Activated T-cell treated with anti-CD3 and anti-CD28 coated beads for 4 hours (primary cell): ENCODE measurements at places on chromosomes 12 and 14.

DNA sequence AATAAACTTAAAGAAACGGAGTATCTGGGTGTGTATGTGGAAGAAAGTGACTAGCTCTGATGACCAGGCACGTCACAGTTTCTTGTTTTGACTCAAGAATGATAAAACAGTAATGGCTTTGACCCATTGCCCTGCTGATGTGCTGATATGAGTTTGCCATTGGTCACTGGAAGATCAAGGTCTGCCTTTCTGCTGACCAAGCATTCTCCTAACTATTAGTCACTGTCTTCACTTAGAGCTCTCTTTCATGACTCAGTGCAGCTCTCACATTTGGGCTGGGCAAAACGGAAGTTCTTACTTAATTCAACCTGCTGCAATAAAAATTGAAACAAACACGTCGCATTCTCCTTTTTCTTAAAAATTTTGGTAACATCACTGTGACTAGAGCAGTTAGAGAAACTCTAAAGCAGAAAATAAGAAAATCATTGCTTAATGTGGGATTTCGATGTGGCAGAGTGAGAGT, 366.7 kb downstream of the BTG1 start:
- DNase-seq: peak; percentile 30

DNA sequence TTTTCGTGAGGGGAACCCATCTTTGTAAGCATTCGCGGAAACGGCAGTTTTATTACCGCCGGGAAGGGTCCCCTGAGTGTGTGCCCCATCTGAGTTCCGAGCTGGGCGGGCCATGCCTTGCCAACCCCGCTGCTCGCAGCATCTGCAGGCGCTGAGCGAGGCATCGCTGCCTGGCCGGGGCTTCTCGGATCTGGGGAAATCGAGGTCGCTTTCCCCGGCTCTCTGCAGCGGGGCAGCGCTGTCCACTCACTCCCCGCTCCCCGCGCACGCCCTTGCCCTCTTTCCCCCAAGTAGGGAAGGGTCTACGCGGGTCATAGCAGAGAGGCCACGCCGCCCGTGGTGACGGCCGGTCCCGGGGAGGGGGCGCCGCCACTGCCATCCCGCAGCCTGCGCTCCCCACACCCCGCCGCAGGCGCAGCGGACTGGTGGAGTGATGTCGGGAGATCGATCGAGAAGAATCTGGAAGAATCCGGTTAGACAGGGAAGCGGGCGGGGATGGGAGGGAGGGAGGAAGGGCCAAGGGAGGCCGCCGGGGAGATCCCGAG, 507 bp upstream of the FKBP4 start:
- DNase-seq: no peak

GRCh38 chr12:90399357-90399756, 555.6 kb downstream of the CCER1 start:
- DNase-seq: no peak

DNA sequence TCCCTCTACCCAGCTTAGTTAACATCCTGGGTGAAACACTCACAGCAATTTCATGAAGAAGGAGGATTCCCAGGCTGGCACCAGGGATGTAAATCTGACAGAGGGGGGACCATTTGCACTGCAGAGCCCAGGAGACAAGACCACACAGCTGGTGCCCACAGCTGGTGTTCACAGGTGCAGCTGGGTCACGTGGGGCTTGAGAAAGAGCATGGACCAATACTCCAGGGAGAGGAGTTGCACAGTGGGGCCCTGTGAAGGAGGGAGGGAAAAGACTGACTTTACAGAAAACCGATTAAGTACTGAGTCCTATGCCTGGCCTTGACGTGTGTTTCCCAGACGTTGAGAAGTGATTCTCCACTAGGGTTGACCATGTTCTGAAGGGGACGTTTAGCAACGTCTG, 1316.7 kb upstream of the TMEM132C start:
- DNase-seq: no peak

DNA sequence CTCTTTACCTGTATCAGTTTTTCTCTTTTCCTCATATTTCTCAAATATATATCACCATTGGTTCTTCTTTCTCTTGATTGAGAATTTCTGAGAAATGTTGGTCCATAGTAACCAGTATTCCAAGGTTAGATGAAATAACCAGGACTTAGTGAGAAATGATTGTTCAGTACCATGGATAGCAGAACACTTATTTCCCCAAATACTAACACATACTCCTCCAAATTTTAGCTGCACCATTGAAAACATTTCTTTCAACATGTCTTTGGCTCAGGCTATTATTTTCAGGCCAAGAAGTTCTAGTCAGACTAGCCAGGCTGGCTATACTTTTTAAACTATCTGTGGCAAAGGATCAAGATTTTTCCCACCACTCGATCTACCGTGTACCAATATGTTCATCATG, 113.3 kb downstream of the PTPRO start:
- DNase-seq: no peak

DNA sequence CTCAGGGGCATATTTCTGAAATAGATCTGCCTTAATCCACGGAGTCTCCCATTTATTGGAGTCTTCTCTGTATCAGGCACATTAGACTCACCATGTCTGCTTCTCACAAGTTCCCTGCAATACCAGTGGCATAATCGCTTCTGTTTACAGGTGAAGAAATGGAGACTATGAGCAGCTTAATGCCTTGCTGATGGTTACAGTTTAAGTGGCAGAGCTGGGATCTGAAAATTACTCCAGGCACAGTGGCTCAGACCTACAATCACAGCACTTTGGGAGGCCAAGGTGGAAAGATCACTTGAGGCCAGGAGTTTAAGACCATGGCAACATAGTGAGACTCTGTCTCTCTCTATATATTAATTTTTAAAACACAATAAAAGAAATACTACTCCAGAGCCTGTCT, 7.3 kb upstream of the RIC8B start:
- no peak for DNase-seq

DNA sequence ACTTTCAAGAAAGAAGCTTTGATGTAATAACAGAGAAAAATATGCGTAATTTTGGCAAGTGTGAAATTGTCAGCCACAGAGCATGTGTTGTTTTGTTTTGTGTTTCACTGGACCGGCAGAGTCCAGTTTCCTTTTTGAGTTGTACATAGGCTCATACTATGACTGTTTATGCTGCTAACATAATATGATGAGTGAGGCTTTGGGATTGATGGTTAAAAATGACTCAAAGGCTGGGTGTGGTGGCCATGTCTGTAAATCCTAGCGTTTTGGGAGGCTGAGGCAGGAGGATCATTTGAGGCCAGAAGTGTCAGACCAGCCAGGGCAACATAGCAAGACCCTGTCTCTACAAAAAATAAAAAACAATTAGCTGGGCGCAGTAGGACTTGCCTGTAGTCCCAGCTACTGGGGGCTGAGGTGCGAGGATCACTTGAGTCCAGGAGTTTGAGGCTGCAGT, 487.9 kb downstream of the PCNX1 start:
- no peak for DNase-seq

DNA sequence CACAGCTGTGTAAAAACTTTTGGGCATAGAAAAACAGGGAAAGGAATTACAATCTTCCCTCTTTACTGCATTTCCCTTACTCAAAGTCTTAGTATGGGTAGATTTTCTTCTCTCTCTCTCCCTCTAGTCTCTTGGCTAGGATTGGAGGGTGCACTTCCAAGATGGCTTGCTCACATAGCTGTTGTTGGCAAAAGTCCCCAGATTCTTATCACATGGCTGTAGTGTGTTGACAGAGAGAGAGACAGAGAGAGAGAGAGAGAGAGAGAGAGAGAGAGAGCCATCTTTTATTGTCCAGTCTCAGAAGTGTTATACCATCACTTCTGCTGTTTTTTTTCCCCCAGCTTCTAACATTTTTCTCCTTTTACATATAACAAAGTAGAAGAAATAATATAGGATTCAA, 6.3 kb upstream of the OR4E2 start:
- DNase-seq: no peak
